ENCODE measurements at places on chromosomes 5 and 9.

DNA sequence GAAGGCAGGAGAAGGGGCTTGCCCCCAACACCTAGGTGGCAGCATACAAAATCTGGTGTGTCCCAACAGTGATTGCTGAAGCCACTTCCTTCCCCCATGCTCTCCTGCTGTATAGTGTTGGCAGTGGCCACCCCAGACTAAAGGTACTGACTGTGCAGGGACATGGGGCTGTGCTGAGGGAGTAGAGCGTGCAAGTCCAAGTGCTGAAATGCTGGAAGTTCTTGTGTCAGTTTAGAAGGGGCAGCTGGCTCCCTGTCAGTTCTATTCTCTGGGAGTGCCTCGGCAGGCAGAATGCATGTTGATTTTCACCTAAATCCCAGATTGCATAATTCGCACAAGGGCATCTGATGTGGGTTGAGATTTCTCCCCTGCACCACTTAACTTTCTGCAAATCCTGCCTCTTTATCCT is 68.6 kb downstream of the GDNF start:
- DNase-seq = no peak

GRCh38 chr9:77435688-77436087 is 212.4 kb downstream of the GNA14 start:
- no peak for DNase-seq

- no peak for DNase-seq
Measured at GRCh38 chr5:80033513-80033912, 1.6 kb upstream of the THBS4 start.

DNA sequence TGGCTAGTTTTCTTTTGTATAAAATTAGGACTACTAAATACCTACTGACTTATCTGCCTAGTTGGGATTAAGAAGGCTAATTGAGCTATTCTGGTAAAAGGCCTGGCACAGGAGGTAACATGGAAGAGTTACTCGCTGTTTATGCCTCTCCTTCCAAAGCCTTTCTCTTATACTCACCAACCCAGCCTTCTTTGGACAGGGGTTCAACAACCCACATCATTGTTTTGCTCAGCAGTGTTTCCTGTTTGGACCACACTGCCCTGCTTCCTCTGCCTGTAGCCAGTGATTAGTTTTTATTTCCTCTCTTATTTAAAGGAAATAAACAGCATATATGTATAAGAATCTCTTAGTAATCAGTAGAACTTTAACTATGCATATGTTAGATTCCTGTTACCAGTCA is 85.1 kb upstream of the TLX3 start:
- DNase-seq = no peak

DNA sequence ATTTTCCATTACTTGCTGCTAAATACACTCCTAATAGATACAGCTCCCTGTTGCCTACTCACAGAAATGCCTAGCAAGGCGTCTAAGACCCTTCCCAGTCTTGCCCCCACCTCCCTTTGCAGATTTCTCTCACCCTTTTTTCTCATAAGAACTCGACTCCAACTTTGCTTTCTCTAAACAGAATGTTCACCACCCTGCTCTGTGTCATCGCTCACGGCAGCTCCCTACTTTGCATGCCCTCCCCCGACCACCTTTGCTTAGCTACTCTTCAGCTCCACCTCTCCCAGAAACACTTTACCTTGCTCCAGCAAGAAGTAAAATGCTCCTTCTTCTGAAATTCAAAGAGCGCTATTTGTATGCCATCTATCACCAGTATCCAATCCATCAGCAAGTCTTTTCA is 15.2 kb upstream of the PPP1R2B start:
- no peak for DNase-seq

DNA sequence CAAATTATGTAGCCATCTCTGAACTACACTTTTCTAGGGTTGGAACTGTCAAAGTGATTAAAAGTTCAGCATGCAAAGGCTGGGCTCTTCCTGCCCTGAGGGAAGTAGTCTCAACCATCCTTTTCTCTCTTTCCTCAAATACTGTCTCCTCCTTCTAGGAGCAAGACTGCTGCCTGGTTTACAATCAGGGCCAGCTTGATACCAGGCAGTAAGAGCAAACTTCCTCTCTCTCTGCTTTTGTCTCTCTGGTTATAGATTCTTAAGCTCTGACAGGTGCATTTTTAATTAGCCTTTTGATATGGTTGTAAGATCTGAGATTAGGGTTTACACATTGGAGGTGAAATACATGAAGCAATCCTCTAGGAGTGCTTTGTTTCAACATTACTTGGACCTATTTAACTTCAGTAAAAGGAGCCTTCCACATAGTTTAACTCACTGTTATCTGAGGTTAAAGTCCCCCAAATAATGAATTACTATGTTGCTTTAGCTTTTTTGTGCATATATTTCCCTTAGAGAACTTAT is 436.1 kb downstream of the SPATA31D1 start:
- no peak for DNase-seq

DNA sequence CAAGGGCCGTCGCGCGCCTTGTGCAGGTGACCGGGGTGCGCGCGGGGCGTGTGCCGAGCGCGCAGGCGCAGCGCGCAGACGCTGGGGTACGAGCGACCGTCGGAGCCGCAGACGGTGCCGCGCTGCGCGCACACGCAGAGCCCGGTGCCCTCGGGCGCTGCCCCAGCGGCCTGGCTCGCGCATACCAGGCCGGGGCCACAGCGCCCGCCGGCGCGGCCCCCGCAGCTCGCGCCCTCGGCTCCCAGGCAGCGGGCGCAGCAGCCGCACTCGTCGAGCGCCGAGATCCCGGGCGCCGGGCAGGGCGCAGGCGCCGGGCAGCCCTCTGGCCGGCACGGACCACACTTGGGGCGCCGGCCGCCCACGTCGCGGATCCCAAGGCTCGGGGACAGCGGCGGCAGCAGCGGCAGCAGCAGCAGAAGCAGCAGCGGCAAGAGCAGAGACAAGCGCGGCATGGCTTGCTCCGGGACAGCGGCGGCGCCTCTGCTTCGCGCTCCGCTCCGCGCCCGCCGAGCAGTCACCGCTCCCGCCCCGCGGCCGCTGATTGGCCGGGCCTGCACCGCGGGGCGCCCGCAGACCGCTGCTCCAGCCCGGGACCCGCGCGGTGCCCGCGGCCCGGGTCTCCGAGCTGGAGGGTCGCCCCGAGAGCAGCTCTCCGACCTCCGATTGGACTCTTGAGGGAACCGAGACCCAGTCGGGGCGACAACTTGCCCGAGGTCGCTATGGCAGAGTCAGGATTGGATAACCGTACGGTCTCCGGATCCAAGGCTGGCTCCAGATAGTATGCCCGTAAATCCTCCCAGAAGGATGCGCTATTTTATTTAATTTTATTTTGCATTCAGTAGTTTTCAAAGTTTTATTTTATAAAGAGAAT is at the start of gene IGFBPL1:
IGFBPL1 (minus strand) TSS at position 482 of the 871 bp plus-strand sequence; CDS start at position 452, 30 bp downstream.
- DNase-seq = no peak

GRCh38 chr5:177111720-177112394 is 21.7 kb upstream of the NSD1 start:
- no peak for DNase-seq

GRCh38 chr5:60887746-60888145 is 43.7 kb upstream of the ELOVL7 start:
- DNase-seq = no peak

GRCh38 chr5:173003360-173003759 is 19.8 kb downstream of the ATP6V0E1 start:
- no peak for DNase-seq

GRCh38 chr9:114501796-114502682 is 3.2 kb downstream of the WHRN start:
- DNase-seq = no peak

- DNase-seq = no peak
Measured at GRCh38 chr9:10232352-10232930, 380.4 kb downstream of the PTPRD start.

GRCh38 chr5:95111141-95111540 is 173.8 kb downstream of the MCTP1 start:
- DNase-seq = no peak

- no peak for DNase-seq
Measured at GRCh38 chr5:77170-77501, 14.8 kb upstream of the PLEKHG4B start.

DNA sequence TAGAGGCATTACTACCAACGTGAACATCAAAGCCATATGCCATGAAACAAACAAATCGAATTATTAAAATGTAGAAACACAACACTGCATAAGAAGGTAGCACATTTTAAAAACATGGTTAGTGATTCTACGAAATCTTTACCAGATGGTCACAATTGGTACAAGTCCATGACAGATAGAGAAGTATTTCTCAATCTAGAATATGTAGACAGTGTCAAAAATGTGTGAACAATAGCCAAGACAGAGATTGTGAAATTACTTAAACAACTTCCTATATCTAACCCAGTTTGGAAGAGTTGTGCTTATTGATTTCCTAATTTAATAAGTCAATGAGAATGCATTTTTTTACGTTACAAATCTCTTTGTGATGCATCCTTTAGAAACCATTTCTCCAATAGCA is 1121.6 kb downstream of the MAT2B start:
- no peak for DNase-seq

DNA sequence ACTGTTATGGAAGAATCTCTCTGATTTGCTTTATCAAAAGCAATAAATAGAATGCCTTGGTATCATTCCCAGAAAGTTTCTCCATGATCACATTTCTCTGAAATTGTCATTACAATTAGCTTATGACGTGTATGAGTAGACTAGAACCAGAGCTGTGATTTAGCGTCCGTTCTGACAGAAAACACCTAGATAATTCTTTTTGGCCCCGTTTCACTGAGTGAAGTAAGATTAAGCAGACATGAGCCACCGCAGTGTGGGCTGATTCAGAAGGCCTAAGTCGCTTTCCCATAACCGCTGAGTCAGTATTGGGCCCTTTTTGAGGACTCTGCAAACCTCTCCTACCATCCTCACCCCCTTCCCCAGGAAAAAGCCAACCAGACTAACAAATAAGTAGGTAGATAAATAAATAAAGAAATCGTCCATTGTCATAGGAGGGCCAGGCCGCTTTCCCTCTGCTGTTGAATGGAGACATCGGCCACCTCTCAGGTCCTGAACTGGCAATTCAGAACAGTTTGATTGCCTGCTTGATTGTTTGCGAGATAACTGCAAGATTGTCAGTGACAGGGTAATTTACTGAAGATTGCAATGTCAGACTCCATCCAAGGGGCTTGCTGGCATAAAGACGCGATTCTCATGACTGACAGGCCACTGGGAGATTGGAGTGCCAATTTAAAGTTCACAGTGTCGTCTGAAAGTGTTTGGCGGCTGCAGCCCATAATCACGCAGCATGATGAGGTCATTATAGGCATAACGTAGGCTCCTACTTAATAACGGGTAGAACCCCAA is 105.0 kb upstream of the WWC1 start:
- no peak for DNase-seq

- DNase-seq = no peak
Measured at GRCh38 chr5:14420101-14420811, 161.3 kb upstream of the OTULINL start.

DNA sequence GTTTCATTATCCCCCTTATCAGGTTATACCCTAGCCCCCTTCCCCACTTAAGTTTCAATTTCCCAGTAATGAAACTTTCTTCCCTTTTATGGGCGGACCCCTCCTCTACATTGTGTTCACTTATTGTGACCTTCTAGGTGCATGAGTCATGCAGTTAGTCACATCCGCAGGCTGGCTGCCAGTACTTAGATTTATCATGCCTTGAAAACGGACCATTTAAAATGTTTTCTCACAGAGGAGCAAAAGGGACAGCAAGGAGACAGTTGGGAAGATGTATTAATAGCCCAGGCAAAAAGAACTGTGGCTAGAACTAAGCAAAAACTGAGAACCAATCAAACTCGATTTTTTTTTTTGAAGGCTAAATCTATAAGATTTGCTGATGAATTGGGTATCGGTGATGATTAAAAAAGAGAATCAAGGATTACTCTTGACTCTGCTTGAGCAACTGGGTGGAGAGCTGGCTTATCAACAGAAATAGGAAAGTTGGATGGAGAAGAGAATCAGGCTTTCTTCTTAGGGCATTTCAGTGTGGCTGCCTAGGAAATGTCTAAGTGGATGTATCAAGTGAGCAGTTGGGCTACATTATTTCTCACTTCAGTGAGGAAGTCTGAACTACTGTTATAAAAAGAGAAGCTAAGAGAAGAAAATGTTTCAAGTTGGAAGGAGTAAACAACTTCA is 615.0 kb downstream of the HINT1 start:
- no peak for DNase-seq

DNA sequence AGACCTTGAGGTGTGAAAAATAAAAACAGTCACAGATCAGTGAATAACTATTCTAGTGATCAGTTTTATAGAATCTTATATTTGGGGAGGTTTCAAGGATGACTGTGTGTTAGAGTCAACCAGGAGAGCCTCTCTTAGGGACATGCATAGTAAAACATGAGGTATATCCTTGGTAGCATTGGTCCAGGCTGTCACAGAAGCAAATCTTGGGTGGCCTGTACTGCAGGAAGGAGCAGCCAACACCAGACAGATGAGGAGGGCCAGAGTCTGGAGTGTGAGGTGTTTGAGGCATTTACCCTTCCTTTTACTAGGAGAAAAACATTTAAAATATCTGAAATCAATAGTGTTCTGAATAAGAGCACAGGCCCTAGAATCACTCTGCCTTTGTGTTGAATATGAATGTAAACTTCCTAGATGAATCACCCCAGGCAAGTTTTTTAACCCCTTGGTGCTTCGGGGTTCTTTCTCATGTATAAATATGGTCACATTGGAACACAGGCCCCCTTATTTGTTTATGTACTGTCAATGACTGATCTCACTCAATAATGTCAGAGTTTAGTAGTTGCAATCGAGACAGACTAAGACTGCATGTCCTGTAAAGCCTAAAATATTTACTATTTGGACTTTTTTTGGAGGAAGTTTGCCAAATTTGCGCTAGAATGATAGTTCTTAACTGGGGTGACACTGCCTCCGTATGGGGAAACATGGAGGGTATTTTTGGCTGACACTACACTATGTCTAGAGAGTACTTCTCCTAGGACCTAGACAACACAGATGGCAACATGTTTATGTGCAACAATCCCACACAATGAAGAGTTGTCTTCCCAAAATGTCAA is 416.5 kb upstream of the POU5F2 start:
- DNase-seq = no peak

- no peak for DNase-seq
Measured at GRCh38 chr9:11149065-11149464, 536.3 kb upstream of the PTPRD start.

- no peak for DNase-seq
Measured at GRCh38 chr5:61678966-61679365, 346.9 kb downstream of the ZSWIM6 start.

GRCh38 chr9:137552022-137552768 is 516 bp downstream of the MRPL41 start:
- no peak for DNase-seq

- DNase-seq = no peak
Measured at GRCh38 chr9:89623925-89624420, 19.2 kb downstream of the GADD45G start.

DNA sequence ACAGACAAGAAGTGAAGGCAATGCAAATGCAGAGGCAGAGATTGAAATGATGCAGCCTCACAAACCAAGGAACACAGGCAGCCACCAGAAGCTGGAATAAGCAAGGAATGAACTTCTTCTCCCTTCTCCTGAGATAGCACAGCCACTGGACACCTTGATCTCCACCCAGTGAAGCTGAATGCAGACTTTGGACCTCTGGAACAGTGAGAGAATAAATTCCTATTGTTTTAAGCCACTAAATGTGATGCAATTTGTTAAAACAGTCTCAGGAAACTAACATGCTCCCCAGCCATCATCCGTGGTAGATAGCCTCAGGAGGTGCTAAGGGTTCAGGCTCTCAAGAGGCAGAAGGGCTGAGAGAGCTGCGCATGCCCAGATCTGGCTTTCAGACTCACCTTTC is 512.2 kb upstream of the ZNF608 start:
- no peak for DNase-seq

Measured in stimulated activated CD8-positive, alpha-beta memory T cell treated with anti-CD3 and anti-CD28 coated beads, Interleukin-15, amount 100 ng/mL, for 4 hours (primary cell).